ENCODE measurements at places on chromosomes 12 and 14.

GRCh38 chr14:76419399-76419798, 43.5 kb downstream of the ESRRB start:
- no peak for DNase-seq

- no peak for DNase-seq
These were observed 24.5 kb downstream of the PPFIBP1 start for GRCh38 chr12:27548301-27549199.

- no peak for DNase-seq
These were observed 206.4 kb downstream of the LRRK2 start for GRCh38 chr12:40431169-40431568.

GRCh38 chr12:107684029-107684795, 1.4 kb upstream of the PWP1 start:
- DNase-seq: no peak

- peak; percentile 23 for DNase-seq
These were observed 111.4 kb downstream of the DACT1 start for GRCh38 chr14:58749066-58749669.

- DNase-seq: no peak
These were observed 26.1 kb upstream of the CIPC start for GRCh38 chr14:77071938-77072388.

GRCh38 chr14:85439696-85440328, 90.1 kb upstream of the FLRT2 start:
- DNase-seq: no peak

- DNase-seq: no peak
These were observed 22.6 kb upstream of the TRAF3 start for GRCh38 chr14:102754370-102755262.

- DNase-seq: no peak
These were observed 54.5 kb downstream of the APAF1 start for GRCh38 chr12:98699586-98699985.

GRCh38 chr14:38873941-38874612, 229.0 kb downstream of the SEC23A start:
- no peak for DNase-seq

GRCh38 chr14:99774556-99775307, 18.5 kb upstream of the EML1 start:
- DNase-seq: peak; percentile 69

GRCh38 chr12:64625243-64626077, 15.2 kb downstream of the RASSF3 start:
- DNase-seq: no peak
